C1 segment of cervical spinal cord (tissue), 14 donors: ENCODE measurements at places on chromosomes 5 and 9.

- DNase-seq: no peak
Measured at GRCh38 chr5:37619353-37619752, 220.5 kb downstream of the GDNF start.

GRCh38 chr5:132277256-132277655 is 16.9 kb upstream of the SLC22A4 start:
- no peak for DNase-seq

- DNase-seq: no peak
Measured at GRCh38 chr5:56100439-56101176, 105.8 kb upstream of the IL6ST start.

- DNase-seq: no peak
Measured at GRCh38 chr5:169104937-169105494, 195.9 kb downstream of the SLIT3 start.

- no peak for DNase-seq
Measured at GRCh38 chr9:38038307-38039089, 30.5 kb downstream of the SHB start.

DNA sequence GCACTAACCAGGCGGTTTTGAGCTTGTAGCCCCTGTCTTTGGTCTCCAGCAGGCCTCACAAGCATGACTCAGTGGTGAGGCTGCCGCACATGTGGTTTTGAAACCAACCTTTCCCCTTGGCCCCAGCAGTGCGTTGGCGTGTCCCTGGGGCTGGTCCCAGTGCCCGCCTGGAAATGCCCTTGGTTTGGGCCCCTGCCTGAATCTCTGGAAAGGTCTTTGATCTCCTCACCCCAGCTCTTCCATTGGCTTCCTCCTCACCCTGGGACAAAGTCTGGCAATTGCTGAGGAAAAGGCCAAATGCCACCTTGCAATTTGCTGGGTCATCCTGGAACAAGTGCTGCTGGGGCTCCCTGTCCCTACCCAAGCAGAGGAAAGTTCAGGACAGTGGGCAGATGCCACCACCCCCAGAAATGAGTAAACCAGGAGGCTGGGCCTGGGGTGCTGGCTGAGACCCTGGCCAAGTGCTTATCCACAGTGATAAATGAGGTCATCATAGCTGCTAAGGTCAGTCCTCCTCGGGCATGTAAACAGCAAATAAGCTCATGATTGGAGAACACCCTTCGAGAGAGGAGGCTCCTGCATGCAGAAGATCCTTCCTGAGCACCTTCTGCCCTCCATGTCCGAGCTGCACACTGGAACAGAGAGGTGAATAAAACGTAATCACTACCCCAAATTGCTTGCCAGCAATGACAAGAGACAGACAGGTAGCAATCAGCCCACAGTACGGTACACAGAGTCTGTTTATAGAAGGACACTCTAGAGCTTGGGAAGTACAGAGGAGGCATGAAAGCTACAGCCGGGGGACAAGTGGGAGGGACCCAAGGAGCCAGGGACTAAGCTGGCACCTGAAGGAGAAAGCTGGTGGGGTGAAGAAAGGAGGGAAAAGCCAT is 98.9 kb upstream of the CPEB4 start:
- no peak for DNase-seq

DNA sequence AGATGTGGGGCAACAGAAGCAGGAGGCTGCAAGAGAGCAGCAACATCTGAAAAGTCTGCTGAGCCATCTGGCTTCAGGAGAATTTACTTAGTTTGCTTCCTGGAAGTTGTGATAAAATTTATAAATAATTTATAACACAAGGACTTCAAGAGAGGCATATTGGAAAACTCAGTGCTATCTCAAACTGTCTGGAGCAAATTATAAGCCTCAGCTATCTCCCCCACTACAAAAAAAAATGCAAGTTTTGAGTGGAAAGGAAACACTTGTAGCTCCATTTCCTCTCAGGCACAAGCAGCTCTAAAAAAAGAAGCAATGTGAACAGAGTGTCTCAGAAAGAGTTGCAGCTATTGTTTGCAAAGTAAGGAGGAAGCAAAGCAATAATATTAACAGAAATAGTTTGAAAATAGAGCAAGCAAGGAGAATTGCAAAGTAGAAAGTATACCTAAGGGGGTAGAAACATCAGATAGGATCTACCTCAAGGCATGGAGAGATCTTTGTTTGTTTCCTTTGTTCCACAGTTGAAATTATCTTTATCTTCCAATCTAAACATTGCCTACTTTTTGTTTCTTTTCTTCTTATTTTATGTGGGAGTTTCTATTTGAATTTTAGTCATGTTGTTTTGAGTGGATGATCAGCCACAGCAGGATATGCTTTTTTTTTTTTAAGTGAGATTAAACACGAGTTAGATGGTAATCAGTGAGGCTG is 55.9 kb upstream of the IL6ST start:
- DNase-seq: no peak

- DNase-seq: peak; percentile 23
Measured at GRCh38 chr5:141945511-141946051, 12.4 kb downstream of the PCDH12 start.

GRCh38 chr9:81113453-81114124 is 575.8 kb downstream of the TLE1 start:
- no peak for DNase-seq

GRCh38 chr9:124349675-124350493 is 65.4 kb downstream of the PSMB7 start:
- no peak for DNase-seq

- peak; percentile 67 for DNase-seq
Measured at GRCh38 chr5:154446195-154447088, 645 bp downstream of the SAP30L start.

DNA sequence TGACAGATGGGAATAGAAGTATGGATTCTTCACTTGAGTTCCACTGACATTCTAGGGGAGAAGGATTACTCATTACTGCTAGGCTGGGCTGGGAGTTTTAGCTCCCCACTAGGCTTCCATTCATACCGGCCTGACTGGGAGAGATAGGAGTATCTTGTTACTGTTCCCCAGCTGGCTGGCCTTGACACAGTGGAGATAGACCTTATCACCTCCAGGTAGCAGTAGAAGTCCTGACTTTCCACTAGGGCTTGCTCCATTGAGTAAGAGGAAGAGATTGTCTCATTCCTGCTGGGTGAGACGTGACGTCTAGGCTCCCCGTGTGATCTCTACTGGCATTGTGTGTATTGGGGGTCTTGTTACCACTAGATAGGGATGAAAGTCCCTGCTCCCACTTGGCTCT is 156.4 kb downstream of the CACNA1B start:
- no peak for DNase-seq
